HCT116 (cell line): ENCODE measurements at places on chromosomes 2 and 18. TPM values are rescaled to one million over a fixed set of nuclear protein-coding genes. Genes with fewer than 3 reads are reported as not detected.

DNA sequence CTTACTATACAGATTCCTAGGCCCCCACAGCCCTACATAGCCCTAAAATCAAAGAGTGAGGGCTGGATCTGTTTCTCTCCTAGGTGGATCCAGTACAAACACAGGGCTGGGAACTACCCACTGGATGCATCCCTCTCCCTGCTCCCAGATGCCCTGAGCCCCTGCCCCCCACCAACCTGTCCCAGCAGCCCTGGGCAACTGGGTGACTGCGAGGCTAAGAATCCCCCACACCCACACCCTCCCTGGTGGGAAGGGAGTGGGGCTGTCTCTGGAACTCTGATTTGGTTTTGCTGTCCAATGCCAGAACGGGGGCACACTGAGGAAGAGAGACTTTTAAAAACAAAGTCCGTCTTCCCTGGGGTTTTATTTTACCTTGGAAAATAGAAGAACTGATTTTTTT, 113.1 kb downstream of the SMAD7 start:
- DNase-seq = no peak

GRCh38 chr2:46813020-46813415, 102.6 kb downstream of the MCFD2 start:
- DNase-seq = no peak

GRCh38 chr2:53438692-53439091, 328.9 kb upstream of the CHAC2 start:
- no peak for DNase-seq

DNA sequence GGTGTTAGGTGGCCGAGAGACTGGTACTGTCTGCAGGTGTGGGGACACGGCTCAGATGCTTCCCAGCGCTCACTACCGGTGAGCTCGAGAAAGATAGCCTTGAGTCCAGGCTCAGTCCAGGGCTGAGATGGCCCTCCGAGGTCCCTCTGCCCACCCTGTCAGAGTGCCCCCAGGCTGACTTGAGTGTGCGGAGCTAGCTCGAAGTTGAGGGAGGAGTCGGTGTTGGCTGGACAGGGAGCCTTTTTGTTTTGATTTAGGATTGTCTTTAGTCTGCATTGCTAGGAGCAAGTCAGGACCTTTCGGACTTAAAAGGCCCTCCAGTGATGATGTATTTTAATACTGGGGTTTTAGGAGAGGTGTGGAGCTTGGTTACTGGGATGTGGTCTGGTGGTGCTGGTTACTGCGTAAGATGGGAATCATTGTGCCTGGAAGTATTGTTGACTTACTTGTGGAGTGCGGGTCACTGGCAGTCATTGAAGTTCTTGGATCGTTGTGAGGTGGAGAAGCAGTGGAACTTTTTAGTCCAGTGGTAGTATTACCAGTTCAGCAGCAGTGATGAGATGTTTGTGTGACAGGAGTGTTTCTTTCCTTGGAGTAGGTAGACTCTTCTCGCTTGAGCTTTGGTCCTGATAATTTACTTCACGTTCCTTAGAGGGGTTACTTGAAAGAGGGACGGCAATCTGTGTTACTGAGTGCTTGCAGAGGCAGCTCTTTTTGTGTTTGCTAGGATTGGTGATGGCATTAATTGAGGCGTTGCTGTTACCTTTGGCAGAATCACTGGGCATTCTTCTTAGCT, 633 bp downstream of the KIAA1328 start:
- no peak for DNase-seq

GRCh38 chr2:189639007-189639609, 22.2 kb upstream of the ASNSD1 start:
- no peak for DNase-seq

The GREB1 gene
- total RNA-seq = 6.2 TPM

DNA sequence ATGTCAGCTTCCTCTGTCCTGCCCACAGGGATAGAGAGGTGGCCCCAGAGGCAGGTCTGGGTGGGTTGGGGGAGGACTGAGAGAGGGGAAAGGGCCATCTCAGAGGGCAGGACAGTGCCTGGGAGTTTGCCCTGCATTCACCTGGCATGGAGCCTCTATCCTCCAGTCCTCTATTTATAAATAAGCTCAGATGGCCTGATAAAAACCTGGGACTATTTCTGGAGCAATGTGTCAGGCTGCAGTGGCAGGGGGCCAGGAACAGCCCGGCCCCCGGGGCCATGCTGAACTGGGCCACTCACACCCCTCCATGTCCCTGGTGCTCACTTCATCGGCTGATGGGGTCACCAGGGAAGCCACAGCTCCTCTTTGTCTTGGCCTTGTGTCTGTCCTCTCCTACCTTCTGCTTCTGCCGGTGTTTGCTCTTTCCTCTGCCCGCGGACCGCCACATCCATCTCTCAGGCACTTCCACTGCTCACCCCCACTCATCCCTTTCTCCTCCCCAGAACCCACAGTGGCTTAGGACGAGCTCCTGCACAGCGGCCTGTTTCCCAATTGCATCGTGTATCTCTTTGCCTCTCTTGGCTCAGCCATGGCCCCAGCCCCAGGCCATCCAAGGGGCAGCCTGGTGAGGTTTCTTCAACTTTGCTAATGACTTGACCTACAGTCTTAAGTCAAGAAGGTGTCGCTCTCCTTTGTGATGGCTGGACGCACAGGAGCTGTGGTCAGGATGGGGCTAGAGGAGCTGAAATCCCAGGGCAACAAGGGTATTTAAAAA, 38.8 kb downstream of the SCTR start:
- DNase-seq = no peak

The TRIM43 gene
- total RNA-seq = not detected

The RGPD3 gene
- total RNA-seq = 0.15 TPM

The DNAJC27 gene
- total RNA-seq = 4.6 TPM

GRCh38 chr2:75012080-75012479, 53.6 kb downstream of the POLE4 start:
- DNase-seq = no peak

DNA sequence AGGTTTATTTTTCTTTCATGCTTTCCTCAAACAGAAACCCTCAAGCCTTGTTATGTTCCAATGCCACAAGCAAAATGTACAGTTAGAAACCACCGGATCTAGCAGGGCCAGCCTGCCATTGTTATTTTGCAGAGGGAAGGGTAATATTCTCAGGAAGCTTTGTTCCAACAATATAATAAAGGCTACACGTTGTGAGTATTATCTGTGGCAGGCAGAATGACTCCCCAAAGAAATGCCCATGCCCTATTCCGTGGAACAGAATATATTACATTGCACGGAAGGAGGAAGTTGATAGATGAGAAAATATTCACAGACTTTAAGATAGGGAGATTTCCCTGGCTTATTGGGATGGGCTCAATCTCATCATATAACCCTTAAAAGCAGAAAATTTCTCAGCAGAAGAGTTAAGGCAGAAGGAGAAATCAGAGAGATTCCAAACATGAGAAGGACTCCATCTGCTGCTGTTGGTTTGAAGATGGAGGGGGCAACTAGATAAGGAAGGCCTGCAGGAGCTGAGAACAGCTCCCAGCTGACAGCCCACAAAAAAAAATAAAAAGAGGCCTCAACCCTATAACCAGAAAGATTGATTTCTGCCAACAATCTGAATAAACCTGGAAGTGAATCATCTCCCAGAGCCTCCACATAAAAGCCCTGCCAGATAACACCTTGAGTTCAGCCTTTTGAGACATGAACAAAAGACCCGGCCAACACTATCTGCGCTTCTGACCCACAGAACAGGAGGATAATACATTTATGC, 466.6 kb downstream of the LPIN1 start:
- no peak for DNase-seq

The TMEM37 gene
- total RNA-seq = 2.3 TPM

GRCh38 chr2:220434385-220434784, 807.0 kb downstream of the SLC4A3 start:
- DNase-seq = no peak

The CFAP65 gene
- 0.52 TPM for total RNA-seq

GRCh38 chr2:26477911-26478253, at the start of gene OTOF:
Gene OTOF (minus strand): TSS chr2:26478124.
- DNase-seq = no peak

- no peak for DNase-seq
Observed at GRCh38 chr2:157304811-157305722, 20.6 kb downstream of the ERMN start.

- no peak for DNase-seq
Observed at GRCh38 chr2:105515581-105516415, 116.9 kb upstream of the FHL2 start.

- DNase-seq = no peak
Observed at GRCh38 chr2:28400419-28400818, 7.8 kb downstream of the FOSL2 start.

DNA sequence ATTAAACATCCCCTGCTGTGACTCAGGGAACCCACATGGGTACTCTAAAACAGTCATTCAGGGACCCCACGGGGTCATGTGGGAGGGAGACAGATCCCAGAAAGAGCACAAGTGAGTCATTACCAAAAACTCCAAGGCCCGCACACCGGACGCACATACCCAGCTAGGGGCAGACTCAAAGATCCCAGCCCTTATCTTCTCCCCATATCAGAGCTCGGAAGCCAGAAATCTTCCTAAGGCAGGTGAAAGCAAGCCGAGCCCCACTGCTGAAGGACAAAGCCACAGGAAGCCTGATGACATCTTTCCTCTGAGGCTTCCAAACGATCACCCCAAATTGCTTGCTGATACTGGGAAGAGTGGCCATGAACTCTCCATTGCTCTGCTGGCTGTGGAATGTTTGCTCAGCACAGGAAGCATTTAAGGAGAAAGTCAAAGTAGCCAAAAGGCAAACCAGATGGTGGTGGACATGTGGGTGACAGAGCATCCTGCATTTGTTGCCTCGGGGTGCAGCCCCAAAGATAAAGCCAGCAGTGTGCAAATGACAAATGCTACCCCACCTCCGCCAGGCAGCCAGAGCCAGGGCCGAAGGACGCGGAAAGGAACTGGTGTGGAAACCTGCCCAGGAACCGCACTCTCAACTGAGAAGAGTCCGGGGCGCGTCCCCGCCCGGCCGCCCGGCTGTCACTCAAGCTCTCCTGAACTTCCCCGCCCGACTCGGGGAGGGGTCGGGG, 784 bp downstream of the ACTR1B start:
- no peak for DNase-seq

The MYCN gene
- not detected for total RNA-seq

DNA sequence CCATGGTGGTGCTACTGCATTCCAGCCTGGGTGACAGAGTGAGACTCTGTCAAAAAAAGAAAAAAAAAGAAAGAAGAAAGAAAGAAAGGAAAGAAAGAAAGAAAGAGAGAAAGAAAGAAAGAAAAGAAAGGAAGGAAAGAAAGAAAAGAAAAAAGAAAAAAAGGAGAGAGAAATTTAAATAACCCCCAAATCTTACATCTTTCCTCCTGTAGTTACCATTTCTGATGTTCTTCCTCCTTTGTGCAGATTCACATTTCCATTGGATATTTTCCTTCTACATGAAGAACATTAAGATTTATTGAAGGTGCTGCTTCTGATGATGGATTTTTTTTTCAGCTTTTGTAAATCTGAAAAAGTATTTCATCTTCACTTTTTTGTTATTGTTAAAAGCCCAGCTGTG, 97.4 kb upstream of the TGFA start:
- no peak for DNase-seq

GRCh38 chr2:212271583-212271982, 267.0 kb downstream of the ERBB4 start:
- no peak for DNase-seq

The WNT10A gene
- 1.5 TPM for total RNA-seq

DNA sequence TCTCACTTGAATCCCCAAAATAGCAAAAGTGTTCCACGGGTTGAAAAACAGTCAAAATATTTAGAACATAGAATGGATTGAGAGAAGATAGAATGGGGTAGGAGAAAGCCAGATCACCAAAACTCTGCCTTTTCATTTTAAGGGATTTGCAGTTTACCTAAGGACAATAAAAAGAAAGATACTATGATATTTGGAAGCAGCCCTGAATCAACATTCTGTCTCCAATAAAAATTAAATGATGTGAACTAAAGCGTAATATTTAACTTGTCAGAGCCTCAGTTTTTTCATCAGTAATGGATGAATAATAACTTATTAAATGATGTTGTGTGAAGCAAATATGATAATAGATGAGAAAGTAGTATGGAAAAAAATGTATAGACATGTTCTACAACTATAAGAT, 100.2 kb upstream of the REG3G start:
- no peak for DNase-seq
